ENCODE measurements at places on chromosomes 2 and 18.

DNA sequence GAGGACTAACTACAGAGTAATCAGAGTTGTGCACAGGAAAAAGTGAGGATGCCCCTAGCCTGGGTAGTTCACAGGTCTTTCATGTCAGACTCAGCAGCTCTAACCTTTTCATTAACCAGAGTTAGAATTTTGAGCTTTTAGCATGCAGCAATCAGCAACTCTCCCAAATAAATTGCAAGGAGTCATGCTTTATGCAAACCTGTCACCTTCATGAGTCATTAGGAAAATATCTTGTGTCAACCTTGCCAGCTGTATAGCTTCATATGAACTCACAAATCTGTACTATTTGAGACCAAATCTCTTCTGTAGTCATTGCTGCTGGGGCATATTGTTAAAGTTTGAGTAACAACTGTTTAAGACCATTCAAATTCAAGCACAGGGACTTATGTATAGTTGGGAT, 382.3 kb upstream of the NT5C1B start:
- DNase-seq = no peak

DNA sequence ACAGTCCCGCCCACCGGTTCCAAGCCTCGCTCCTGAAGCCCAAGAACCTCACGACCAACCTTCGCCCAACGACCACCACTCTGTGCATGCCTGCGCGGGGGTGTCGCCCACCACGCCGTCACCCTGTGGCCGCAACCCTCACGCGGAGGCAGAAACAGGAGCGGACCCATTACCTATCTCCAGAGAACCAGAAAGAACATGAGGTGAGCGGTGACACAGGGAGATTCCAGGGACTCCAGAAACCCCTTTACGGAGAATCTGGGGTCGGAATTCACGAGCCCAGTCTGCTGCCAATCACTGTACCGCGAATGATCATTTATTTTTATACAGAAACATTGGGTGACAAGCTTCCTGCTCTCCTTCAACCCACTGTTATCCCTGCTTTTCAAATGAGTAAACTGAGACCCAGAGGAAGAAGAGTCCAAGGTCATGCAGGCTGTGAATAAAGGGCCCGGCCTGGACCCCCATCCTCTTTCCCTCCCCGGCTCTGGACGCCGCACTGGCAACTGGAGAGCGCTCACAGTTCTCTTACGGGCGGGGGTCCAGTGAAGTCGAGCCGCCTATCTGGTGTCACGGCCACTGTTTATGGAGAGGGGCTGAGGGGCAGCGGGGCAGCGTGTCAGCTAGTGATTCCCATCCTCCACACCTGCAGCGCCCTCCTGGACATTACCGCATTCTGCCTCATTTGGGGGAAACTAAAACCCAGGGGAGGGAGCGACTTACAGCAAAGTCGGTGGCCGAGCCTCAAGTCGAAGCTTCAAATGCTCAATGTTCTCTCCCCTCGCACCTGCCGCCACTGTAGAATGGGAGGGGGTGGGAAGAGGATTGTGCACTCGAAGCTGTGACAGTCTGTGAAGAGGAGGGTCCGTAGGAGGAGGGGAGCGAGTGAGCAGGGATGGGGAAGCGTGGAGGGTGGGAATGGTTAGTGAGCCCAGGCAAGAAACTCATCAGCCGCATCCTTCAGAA, 723 bp upstream of the SLC30A3 start:
- no peak for DNase-seq

- DNase-seq = no peak
These were observed 1.1 kb downstream of the EMILIN1 start for GRCh38 chr2:27079233-27080139.

DNA sequence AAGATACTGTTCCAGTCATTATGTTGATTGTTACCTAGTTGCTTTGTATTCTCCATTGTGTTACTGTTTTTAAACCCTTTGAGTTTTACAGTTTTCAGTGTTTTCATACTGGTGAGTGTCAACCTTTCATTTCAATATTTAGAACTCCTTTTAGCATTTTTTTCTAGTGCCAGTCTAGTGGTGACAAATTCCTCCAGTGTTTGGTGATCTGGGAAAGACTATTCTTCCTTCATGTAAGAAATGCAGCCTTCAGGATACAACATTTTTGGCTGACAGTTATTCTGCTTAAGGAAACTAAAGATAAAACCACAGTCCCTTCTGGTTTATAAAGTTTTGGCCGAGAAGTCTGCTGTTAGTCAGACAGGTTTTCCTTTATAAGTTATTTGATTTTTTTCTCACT, 143.8 kb downstream of the ETAA1 start:
- no peak for DNase-seq

DNA sequence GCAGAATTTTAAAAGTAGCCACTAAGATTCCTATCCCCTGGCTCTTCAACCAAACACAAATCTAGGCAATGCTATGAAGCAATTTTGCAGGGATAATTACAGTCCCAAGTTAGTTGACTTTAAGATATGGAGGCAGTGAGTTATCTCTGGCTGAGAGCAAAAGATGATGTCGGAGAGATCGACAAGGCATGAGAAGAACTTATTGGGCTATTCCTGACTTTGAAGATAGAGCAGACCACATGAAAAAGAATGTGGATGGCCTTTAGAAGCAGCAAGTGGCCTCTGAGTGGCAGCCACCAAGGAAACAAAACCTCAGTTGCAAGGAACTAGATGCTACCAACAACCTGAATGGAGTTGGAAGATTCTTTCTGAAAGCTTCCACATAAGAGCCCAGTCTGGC, 58.2 kb upstream of the PPM1B start:
- DNase-seq = no peak

- DNase-seq = no peak
These were observed 36.0 kb upstream of the TANK start for GRCh38 chr2:161124201-161124600.
